Stimulated activated CD4-positive, alpha-beta T cell treated with anti-CD3 and anti-CD28 coated beads, Interleukin-1b, Interleukin-23, amount 100 ng/mL, for 48 hours (primary cell): ENCODE measurements at places on chromosomes 1 and 21.

DNA sequence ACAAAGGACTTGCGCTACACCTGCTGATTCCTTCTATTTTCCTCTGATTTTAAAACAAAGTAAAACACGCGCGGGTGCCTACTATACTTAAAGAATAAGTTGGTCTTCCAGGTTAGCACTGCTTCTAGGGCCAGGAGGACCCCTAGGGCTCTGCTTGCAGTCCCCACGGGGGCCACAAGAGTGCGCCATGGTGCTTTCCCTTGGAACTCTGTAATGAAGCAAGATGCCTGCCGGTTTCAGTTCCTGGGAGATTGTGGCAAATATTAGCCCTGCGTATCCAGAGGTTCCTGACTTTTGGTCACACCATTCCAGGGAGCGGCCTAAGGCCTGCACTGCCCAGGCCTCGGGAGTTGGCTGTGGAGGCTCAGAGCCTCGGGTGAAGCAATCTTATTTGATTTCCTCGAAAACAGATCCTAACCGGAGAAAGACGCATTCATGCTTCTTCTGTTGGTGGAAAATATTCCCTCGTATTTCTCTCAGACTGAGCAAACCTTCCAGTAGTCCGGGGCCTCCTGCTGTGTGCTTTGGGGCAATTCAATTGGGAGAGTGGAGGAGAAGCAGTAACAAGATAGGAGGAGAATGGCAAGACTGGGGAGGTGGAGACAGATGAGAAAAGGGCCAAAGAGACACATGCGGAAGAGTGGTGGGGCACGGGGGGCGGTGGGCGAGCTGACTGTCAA lies 25.3 kb downstream of the ADAM30 start:
- DNase-seq = peak; percentile 67

DNA sequence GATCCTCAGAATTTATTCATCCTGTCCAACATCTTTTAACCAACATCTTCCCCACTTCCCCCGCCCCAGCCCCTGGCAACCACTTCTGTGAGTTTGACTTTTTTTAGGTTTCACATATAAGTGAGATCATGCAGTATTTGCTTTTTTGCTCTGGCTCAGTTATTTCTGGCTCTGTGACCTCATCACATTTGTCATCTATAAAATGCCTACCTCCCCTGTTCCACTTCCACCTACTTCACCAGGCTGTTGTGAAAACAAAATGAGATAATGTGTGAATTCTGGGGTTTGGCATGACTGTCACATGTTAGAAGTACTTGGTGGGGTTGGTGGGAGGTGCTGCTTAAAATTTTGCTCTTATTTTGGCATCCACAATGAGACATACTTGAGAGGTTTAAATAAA lies 18.4 kb downstream of the HHAT start:
- DNase-seq = no peak

DNA sequence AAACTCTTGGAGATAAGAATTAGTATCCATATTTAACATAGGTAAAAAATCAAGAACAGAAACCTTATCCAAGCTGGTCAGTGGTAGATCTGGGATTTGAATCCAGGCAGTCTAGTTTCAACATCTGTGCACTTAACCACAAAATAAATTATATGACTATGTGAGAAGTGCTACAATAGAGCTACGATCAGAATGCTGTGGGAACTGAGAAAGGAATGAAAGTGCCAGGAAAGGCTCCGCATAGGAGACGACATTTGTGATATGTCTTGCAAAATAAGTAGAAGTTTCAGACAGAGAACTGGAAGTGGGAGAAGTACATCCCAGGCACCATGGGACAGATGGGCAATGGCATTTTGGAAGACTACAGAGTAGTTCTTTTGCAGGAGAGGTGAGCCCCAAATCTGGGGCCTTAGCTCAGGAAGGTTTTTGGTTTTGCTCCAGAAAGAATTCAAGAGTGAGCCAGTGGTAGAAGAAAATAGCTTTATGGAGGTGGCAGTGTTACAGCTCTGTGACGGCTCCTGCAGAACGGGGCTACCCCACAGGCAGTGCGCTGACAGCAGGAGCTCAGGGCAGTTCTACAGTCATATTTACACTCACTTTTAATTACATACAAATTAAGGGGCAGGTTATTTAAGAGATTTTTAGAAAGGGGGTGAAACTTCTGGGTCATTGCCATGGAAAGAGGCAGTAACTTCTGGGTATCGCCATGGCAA lies 25.5 kb upstream of the GJA5 start:
- DNase-seq = no peak

- DNase-seq = no peak
Observed at GRCh38 chr1:150487763-150488115, 520 bp downstream of the TARS2 start.

GRCh38 chr1:51341876-51342496 lies 11.6 kb upstream of the TTC39A start:
- no peak for DNase-seq

DNA sequence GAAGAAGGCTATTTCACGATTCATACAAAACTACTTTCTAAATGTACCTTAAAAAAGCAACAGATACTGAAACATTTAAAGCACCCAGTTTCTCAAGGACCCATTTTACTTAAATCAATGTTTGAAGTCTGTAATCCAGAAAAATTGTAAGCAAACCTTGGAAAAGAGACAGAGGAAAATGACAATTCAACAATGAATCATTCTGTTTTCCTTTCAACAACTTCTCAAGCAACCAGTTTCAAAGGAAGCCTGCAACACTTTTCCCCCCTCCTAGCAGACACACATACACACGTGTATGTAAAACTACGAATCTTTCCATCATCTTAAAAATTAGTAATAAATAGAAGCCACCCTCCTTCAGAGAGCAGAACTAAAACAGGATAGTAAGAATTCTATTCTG lies 1.2 kb downstream of the RERE start:
- DNase-seq = no peak

DNA sequence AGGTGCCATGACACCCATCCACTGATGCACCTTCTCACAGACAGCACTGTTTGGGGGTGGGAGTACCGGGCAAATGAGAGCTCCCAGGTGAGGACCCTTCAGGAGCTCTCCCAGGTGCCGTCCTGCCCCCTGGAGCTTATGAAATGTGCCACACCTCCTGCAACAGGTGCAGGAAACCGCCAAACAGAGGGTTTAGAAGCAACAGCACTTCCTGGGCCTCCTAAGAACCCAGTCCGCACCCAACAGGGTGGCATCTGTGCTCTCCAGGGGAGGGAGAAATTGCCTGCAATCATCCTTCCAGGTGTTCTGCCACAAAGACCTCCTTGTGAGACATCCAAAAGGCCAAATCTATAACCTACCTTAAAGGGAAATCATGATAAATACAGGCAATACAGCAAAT lies 87.7 kb upstream of the ATP1B1 start:
- DNase-seq = no peak

DNA sequence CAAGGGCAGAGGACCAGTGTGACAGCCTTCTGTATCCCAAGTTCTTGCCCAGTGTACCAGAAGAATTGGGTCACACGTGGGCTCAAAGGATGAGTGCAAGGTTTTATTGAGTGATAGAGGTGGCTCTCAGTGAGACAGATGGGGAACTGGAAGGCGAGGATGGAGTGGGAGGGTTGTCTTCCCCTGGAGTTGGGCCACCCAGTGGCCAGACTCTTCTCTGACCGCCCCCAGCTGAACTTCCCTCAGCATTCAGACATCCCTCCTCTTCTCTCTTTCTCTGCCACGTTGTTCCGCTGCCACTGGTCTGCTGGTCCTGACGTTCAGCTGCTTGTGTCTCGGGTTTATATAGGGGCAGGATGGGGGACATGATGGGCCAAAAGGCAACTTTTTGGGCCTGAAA lies 150.1 kb upstream of the IVNS1ABP start:
- no peak for DNase-seq

GRCh38 chr1:67769633-67770256 lies 63.5 kb downstream of the GNG12 start:
- no peak for DNase-seq

- DNase-seq = peak; percentile 42
Observed at GRCh38 chr1:198669023-198669698, 30.3 kb downstream of the PTPRC start.

- DNase-seq = no peak
Observed at GRCh38 chr1:17233675-17234320, 15.1 kb upstream of the PADI3 start.

- no peak for DNase-seq
Observed at GRCh38 chr1:107870696-107871095, 94.3 kb downstream of the VAV3 start.

GRCh38 chr1:222325506-222325905 lies 222.4 kb downstream of the HHIPL2 start:
- no peak for DNase-seq

DNA sequence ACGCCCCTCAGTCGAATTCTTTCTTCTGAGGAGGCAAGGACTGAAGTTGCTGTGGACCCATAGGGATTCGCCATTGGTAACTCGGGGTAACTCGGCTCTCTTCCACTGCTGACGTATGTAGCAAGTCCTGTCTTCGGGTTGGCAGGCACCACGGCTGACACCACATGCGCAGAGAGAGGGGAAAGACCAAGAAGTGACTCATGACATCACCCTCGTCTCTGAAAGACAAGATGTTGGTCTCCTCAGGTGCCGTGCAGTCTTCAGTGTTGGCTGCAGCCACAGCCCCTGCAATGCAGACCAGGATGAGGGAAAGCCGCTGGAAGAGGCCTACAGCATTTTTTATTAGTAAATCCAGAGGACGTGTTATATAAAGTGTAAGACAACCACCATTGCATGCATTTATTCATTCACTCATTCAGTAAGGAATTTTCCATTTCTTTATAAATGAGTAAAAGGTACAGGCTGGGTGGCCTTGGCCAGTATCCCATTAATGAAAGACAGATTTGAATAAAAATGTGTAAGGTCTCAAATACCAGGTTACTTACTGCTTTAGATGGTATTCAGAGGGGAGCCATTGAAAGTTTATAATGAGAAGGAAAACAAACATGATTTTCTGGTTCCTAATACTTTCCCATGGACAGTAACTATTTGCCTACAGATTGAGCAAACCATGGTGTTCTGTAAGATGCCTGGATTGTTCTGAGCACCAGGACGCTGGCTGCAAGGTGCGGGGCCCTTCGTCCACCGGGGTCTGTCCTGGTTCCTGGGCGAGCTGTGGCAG lies 50.7 kb upstream of the IRF2BP2 start:
- DNase-seq = no peak

DNA sequence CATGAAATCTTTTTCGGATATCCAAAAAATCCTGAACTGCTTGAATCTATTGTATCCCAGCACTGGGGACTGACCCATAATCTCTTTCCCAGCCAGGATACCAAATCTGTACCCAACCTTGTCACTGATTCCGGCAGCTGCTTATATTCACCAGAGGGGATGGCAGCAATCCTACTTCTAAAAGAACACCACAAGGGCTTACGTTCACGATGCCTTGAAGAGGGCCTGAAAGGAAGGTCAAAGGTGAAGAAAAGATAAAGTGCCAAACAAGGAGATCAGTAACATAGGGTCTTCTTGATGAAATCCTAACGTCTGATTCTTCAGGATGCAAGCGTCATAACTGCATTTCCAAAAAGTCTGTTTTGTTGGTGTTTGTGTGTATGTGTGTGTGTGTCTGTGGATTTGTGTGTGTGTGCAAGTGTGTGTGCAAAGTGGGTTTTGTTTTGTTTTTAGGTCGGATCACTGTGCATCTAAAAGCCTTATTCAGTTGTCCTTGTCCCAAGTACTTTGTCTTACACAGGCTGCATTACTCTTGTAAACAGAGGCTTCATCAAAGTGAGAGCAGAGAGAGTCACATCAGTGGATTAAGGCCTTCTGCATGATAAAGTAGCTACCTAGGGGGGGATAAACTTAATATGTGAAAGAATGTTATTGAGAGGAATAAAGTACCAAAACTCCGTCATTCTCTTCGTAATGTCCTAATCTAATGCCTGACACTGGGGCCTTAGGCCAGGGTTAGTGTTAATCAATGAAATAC lies 179.3 kb downstream of the BARHL2 start:
- DNase-seq = no peak

GRCh38 chr21:15437883-15438282 lies 291.9 kb upstream of the USP25 start:
- DNase-seq = no peak

DNA sequence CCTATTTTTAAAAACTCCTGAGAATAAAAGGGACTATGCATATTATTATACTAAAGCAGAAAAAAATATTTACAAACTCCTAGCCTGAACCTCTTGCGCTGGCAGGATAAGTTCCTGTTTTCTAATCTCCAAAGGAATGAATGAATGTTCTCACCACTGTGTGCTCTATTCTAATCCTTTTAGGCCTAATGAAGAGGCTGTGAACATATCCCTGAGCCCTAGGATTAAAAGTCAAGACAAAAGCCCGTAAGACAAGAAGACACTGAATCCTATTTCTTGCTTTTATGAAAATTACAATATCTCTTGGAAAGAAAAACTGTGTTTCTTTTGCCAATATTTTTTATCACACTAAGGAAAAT lies 317.5 kb downstream of the HHAT start:
- DNase-seq = no peak

GRCh38 chr1:53246261-53247134 lies 8.2 kb upstream of the MAGOH start:
- no peak for DNase-seq
